Panc1 (cell line): ENCODE measurements at places on chromosomes 3 and 15. TPM values are rescaled to one million over a fixed set of nuclear protein-coding genes. Genes with fewer than 3 reads are reported as not detected.

DNA sequence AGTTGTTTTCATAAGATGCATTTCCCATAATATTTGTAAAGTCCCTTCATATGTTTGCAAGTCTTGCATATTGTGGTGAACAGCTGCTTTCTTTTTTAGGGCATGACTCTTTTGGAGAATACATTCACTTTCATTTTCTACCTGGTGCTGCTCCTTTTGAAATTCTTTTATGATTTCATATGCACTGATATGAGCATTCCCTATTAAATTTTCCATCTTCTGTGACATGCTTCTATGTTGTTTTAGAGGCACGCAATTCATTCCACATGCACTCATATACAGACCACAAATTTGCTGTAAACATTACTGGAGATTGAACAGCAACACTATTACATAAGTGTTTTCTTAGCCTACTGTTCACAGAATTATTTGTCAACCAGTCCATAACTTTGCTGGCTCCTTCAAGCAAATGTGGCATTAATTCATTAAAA is 92.8 kb upstream of the TNFSF10 start:
- DNase-seq: no peak

- DNase-seq: no peak
Observed at GRCh38 chr15:45101749-45102148, 12.2 kb downstream of the DUOX2 start.

The SPSB4 gene
- total RNA-seq: 0.05 TPM

DNA sequence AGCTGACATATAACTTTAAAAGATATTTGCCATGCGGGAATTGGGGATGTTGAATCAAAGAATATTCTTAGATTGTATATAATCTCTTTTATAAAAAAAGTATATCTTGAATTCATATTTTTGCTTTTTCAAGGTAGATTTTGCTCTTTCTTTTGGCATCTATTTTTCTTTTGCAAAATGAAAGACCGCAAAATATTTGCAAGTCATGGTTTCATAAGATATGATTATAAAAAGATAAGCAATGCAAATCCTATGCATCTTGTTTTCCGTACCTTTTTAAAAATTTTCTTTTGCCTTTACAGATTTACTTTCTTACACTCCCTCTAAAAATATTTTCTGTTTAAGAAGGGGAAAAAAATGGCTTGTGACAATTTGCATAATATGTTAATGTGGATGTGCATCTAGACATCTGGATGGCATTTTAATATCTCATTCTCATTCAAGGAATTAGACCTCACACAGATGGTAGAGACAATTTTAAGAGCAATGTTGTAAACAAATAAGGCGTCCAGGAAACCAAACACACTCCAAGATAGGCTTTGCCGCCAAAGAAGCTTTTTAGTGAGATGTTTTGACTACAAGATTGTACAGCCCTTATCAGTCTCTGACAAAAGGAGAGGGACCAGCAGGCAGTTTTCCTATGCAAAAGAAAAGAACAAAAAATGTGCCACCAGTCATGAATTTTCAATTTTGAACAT is 371.1 kb downstream of the CHL1 start:
- DNase-seq: no peak

The VGLL4 gene
- total RNA-seq: 66.0 TPM

GRCh38 chr15:91271565-91272153 is 171.6 kb downstream of the SV2B start:
- DNase-seq: peak; percentile 52

DNA sequence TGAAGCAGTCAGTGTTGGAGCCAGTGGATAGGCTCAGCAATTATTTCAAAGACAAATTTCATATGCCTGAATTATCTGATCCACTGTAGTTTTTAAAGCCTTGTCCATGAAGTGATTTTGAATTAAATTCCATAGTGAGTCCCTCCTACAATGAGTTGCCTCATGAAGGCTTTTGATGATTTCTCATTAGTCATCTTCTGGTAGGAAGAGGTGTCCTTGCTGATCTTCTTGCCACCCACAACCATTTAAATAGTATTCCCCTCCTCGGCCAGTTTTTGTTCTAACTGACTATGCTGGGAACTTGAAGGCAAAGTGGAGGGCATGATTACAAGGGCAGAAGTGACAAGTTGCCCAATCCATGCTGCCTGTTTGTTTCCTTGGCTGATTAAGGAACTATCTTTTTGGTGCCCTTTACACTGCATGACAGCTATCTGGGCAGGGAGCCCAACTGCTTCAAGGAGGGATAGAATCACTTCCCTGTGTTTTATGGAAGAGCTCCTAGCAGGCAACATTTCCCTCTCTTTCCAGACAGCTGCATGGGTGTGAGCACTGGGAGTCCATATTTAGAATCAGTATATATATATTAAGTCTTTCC is 617.5 kb downstream of the ZPLD1 start:
- DNase-seq: no peak

GRCh38 chr15:82986442-82986780 is 401 bp downstream of the RAMAC start:
- DNase-seq: no peak

DNA sequence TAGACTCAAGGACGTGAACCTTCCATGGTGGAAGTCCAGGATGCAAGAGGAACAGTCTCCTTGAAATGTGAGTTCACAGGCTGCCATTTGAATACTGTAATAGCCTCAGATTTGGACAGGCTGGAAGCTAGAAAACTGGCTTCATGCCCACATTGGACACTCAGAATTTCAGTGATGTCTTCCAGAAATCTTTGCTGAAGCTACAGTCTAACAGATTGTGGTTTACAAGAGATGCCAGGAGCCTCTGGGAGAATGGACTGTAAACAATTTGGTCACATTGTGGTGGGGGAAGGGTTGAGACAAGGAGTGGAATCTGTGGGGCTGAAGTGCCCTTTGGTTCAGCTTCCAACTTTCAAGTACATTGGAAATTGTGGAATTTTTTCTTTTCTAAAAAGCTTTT is 252.0 kb upstream of the PROK2 start:
- no peak for DNase-seq

The STRIT1 gene
- total RNA-seq: not detected

- no peak for DNase-seq
Observed at GRCh38 chr15:40918146-40918798, 10.9 kb upstream of the DLL4 start.

GRCh38 chr3:27507515-27508266 is 23.5 kb upstream of the SLC4A7 start:
- DNase-seq: no peak

DNA sequence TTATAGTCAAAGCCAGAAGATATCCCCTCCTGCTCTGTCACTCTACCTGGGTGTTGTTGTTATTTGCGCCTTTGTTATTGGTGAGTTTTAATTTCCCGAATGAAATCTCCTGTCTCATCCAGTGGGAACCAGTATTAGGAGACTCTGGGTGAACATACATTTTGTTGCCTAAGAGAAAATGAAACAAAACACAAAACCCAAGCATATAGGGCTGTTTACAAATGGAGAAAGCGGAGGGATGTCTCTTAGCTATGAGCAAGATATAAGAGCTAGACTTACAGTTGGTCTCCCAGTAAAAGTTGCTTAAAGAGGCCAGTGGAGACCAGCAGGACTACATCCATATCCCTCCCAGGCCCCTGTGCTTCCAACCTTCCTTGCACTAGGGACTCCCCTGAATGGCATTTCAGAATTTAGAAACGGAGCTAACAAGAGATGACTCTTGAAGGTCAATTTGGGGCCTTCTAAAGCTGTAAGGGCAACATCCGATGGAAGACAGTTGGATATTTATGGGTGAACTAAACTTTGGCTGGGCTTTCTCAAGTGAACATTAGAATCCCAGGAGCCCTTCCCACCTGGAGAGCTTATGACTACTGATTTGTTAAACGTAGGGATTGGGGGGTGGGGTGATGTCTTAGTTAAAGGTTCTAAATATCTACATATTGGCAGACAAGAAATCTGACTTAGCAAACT is 2.7 kb downstream of the EOMES start:
- no peak for DNase-seq

- DNase-seq: no peak
Observed at GRCh38 chr15:50800715-50801114, 35.2 kb upstream of the SPPL2A start.

- DNase-seq: no peak
Observed at GRCh38 chr15:55823699-55824340, 80.9 kb upstream of the PRTG start.

The IL17RB gene
- total RNA-seq: 15.9 TPM
